ENCODE measurements at places on chromosomes 11 and 22. TPM values are rescaled to one million over a fixed set of nuclear protein-coding genes. Genes with fewer than 3 reads are reported as not detected.

DNA sequence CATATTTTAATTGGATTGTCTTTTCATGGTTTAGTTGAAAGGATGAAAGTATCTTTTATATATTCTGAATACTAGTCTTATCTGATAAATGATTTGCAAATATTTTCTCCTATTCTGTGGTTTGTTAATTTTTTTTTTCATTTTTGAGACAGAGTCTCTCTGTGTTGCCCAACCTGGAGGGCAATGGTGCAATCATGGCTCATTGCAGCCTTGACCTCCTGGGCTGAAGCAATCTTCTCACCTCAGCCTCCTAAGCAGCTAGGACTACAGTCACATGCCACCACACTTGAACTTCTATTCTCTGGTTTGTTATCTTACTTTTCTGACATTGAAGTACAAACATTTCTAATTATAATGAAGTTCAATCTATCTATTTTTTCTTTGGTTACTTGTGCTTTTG, 30.0 kb upstream of the FAR1 start:
- no peak for DNase-seq

DNA sequence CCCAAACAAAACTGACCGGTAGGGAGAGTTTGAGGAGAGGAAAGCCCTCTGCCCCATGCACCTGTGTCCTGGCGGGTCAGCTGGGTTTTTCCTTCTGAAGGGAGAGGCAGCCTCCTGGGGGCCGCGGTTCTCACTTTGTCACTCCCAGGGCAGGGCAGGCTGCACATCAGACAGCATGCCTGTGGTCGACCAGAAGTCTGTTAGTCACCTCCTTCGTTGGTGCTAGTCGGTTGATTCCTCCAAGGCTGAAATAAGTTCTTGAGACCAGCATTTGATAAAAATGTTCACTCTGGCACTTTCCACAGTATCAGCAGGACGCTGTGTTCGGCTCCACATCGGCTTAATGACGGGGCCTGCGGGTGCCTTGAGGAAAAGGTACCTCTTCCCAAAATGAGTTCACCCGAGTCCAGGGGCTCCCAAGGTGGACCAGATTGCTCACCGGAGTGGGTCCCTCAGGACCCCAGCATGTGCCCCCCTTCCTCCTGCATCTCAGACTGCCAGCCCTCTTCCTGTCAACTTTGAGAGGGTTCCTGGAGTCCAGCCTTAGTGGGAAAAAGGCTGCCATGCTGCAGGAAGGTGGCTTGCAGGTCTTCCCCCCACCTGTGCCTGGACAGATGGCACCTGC, 373.7 kb upstream of the B3GAT1 start:
- no peak for DNase-seq

DNA sequence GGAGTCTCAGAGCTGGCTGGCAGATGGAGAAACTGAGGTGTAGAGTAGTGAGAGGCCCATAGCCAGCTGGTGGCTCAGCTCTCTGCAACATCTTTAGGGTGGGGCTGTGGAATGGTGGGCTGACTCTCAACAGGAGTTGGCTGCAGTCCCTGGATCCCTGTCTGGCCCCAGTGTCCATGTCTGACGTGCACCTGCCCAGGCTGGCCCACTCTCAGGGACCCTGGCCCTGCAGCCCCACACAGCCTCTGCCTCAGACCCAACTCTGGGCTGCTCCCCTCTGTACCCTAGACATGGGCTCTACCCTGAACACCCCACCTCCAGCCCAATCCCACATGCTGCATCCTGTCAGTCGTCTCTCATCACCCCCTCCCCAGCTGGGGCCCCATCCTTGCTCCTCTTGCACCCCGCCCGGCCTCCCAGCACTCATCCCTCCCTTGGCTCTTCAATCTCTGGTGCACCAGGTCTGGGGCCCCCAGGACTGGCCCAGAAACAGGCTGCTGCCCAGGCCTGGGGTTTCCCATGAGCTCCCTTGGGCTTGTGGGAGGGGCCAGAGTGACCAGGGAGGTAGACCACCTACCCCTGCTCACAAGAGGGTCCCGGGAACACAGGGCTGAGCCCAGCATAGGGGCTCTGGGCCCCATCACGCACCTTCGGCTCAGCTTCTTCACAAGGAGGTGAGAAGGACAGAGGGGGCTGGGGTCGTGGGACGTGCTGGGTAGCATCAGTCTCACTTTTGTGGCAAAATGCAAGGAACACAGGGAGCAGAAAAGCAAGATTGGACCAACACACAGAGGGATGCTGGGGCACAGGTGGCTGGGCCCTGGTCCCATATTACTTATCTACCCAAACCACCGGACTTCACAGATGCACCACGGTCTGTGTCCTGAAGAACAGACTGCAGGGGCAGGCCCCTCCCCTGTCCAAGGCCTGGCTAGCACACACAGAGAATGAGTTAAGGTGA, 31.5 kb downstream of the ARVCF start:
- no peak for DNase-seq

The TIGD3 gene
- polyA plus RNA-seq: 0.59 TPM

GRCh38 chr22:17097062-17097461, 12.3 kb downstream of the IL17RA start:
- DNase-seq: no peak

The FAM111B gene
- polyA plus RNA-seq: 0.12 TPM

The CTSF gene
- polyA plus RNA-seq: 20.6 TPM

The TRIM51 gene
- not detected for polyA plus RNA-seq

Measured in CD8-positive, alpha-beta memory T cell (primary cell).